ENCODE measurements at places on chromosomes 6 and 20.

- DNase-seq, result no peak
Measured at GRCh38 chr6:167778497-167779128, 48.1 kb upstream of the AFDN start.

DNA sequence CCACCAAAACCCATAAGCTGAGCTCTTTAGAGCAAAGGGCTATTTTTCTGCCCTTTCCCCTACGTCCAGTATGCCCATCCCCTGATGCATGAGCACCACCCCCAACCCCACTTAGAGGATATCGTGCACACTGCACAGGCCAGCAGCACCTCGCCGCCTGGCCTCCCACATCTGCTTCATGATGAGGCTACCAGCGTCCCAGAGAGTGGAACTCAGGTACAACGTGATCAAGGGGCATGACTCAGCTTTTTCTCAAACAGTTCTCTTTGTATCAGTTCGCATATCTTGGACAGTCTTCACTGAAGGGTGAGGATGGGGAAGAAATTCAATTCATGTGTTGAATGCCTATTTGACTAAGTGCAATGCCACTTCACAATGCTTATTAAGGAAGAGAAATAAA is 81.9 kb upstream of the QKI start:
- no peak for DNase-seq

DNA sequence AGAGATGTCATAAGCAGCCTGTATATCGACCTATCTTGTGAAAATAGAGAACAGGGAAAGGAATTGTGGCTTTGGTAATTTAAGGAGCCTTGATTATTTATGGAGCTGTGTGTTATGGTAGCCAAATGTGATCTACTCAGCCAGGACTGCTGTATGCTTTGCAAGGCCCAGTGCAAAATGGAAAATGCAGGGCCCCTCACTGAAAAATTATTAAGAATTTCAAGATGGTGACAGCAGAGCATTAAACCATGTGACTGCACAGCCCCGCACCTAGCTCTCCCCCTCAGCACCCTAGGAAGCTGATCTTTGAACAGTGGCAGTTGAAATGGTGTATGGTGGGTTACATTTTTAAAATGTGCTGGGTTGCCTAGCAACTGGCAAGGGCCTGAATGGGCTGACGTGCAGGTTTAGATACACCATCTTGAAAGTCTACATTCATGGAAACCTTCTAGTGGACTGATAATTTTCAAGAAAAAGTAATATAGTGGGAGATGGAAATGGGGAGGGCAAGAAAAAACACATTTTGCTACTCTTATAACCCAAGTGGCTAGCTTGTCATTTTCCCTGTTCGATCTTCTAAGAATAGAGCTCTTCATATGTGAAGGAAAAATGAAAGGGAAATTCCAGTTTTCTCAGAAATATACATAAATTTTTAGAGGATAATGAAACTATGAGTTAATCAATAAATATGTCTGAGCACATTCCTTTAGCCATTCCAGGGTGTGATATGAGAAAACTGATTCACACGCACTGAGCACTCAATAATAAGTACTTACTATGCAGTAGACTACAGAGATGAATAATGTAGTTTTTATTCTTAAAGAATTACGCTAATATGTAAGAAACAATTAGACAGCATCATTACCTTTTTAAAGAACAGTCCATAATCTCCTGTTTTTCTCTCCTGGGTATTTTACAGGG is 208.0 kb downstream of the ARHGAP18 start:
- no peak for DNase-seq

DNA sequence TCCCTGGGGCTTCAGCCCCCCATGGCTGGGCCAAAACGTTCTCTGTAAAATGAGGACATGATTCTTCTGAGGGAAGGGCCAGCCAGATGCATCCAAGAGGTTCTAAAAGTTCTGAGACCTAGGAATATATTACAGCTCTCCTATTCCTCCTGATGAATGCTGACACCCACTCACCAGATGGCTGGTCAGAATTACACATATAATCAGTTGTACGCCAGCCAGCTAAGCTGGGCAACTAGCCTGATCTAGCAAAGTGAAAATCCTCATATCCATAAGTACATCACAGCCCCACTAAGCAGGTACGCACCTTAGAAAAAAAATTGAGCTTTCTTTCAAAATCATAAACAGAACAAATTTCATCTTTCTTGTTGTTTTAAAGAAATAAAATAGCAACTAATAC is 34.8 kb downstream of the C6orf118 start:
- DNase-seq, result no peak

- no peak for DNase-seq
Measured at GRCh38 chr20:39876976-39877635, 811.9 kb downstream of the MAFB start.

- no peak for DNase-seq
Measured at GRCh38 chr6:111604259-111605099, 1.2 kb downstream of the TRAF3IP2 start.

DNA sequence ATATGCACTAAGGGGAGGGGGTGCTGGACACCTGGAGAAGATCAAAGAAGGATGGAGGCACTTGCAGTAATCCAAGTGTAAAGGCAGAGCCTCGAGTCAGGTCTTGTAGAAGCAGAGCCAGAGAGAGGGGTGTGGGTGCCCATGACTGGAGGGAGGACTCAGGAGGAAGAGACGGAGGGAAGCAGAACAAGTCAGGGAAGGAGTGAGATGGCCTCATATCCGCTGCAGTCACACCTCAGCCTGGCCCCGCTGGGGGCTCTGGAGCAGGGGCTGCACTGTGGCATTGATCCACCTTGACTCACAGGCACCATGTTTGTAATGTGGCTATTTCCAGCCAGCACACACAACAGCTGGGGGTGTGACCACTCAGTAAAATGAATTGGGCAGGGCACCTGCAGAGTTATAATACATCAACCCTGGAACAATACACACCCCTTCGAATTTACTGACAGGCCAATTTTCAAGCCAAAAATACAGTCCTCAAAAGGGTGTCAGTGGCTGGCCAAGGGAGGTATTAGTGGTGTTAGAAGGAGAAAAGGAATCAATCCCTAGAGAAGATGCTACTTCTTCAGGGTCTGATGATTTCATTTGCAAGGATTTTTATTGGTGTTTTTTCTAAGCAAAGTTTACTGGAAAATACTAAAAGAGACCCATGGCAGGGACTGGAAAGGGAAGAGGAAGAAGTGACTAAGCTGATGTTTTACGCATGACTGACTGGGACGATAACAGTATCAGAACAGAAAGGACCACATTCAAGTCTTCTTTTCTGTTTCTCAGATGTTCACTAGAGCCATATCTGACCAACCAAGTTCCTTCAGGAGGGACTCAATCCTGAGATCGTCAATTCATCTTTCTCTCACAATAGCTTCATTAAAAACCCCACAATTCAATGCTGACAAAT is 18.9 kb upstream of the NXT1 start:
- DNase-seq, result no peak

- DNase-seq, result no peak
Measured at GRCh38 chr6:129889580-129889979, 28.5 kb upstream of the TMEM244 start.

GRCh38 chr6:169277619-169278018 is 24.0 kb upstream of the THBS2 start:
- no peak for DNase-seq

GRCh38 chr6:104954190-104954797 is 2.6 kb upstream of the LIN28B start:
- no peak for DNase-seq

DNA sequence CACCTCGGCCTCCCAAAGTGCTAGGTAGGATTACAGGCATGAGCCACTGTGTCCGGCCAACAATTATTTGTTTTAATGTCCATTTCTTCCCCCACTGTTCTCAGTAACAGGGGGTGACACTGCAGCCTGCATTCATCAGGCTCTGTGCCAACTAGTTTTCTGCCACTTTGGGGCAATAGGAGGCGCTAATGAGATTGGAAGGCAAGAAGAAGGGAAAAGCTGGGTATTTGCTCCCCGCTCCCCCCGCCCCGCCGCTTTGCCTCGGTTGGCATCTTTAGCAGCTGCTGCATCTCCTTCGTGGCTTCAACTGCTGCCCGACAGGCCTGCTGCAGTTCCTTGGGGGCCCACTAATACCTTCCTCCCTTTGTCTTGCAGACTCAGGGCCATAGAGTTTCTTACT is 35.0 kb upstream of the MDGA1 start:
- DNase-seq, result no peak

DNA sequence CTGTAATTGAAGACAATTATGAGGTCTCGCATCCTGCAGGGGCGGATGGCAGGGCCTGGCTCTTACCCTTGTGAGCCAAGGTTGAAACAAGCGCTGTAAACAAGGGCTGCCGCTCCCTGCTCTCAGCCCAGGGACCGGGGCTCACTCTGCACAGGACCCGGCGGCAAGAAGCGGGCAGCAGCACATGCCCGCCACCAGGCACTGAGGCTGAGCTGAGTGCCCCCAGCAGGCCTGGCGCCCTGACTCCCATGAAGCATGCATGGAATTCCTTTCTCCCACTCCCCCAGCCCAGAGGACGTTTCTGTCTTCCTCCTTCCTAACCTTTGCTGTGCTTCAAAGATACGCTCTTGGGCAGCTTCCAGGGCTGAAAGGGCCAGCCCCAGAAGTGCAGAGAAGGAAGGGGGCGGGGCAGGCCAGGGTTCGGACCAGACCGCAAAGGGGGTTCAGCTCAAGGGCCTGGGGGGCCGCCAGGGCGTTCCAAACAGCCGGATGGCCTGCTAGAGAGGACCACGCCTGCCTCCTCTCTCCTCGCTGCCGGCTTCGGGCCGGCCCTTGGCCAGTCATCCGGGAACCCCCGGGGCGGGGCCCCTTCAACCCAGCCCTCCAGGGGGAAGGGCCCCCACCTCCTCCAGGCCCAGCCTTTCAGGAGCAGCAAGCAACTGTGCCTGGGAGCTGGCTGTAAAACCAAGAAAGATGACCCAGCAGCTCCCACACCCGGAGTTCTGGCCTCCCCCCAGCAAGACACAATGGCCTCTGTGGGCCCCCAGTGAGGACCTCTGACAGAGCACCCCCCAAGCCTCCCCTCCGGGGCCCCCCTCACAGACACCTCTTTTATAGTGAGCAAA is 109.9 kb downstream of the NOL4L start:
- DNase-seq, result no peak

- DNase-seq, result no peak
Measured at GRCh38 chr20:37294262-37294981, 5.0 kb downstream of the MANBAL start.

DNA sequence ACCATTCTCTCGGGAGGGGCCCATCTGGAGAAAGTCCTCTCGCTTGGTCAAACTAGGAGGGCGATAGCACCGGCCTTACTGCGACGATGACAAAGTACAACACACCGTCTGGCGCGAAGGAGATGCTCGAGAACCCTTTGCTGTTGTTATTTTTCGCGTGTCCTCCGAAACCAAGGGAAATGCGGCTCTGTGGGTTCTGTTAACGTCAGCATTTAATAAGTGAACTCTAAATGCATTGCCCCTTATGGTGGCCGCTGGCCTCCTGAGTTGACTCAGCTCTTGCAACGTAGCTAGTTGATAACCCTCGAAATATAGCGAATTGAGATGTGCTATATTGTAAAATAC is 577 bp upstream of the SCAND1 start:
- no peak for DNase-seq

- DNase-seq, result no peak
Measured at GRCh38 chr6:154453329-154453728, 57.2 kb downstream of the CNKSR3 start.

- no peak for DNase-seq
Measured at GRCh38 chr6:153729189-153729588, 309.9 kb upstream of the OPRM1 start.

GRCh38 chr6:168951217-168951616 is 302.4 kb downstream of the THBS2 start:
- DNase-seq, result no peak

- DNase-seq, result no peak
Measured at GRCh38 chr20:56386219-56386618, 5.8 kb downstream of the AURKA start.

DNA sequence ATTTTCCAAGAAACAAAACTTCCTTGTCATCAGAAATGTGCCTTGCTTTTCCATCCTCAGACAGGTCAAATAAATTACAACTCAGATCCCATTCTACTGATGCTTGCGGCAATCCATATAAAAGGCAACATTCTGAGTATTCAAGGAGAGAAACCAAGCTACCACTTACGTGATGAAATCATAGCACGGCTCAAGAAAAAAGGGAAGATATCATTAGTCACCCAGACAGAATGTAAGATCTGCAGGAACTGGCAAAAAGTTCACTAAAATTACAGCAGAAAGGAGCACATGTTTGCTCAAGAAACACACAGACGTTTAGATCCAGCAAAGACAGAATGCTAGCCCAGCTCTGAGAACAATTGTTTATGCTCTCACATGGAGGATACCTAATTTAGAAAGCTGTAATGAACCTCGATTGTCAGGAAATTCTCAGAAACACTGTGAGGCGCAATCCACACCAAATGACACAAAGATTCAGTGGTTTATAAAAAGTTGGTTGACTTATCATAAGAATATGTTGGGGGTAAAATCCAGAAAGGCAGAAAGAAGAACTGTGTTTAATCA is 304.2 kb downstream of the ADGRG6 start:
- no peak for DNase-seq

GRCh38 chr6:28960846-28961500 is 37.2 kb upstream of the TRIM27 start:
- DNase-seq, result no peak

DNA sequence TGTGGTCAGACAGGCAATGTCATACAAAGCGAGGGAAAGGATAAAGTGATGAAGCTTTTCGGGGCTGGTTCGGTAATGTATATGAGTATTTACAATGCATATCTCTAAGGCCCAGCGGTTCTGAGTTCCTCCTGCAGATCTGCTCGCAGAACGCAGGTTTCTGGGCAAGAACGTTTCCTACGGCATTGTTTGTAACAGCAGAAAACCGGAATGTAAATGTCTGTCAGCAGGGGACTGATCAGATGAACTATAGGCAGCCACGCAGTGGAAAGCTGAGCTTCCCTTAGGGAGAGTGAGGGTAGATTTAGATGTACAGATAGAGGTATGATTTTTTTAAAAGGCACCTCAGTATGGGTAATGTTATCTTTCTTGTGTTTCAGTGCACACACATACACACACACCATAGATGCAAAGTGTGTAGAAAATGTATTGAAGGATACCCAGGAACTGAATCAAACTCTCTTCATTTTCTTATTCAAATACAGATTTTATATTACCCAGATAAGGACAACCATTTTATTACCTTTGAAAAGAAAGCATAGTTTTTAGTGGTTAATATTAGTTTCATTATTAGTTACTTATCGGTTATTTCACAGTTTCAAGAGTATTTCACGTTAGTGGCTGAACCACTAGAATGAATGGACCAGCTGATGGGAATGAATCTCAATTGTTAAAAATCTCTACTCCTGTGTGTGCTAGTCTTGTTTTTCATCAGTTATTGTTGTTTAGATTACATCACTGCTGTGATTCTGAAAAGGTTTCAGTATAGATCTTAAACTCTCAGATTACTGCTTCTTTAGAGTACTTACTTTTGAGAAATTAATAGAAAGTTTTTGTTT is 56.2 kb downstream of the SNX9 start:
- no peak for DNase-seq

GRCh38 chr6:97947841-97948240 is 664.8 kb upstream of the MMS22L start:
- DNase-seq, result no peak

- DNase-seq, result no peak
Measured at GRCh38 chr6:170283212-170284081, 7.4 kb downstream of the DLL1 start.

GRCh38 chr6:113381959-113382358 is 475.2 kb upstream of the MARCKS start:
- no peak for DNase-seq

All from stimulated activated CD4-positive, alpha-beta T cell treated with anti-CD3 and anti-CD28 coated beads, Interleukin-1b, Interleukin-23, amount 100 ng/mL, for 24 hours (primary cell).